RPMI7951 (cell line): ENCODE measurements at places on chromosomes 1 and 21. TPM values are rescaled to one million over a fixed set of nuclear protein-coding genes. Genes with fewer than 3 reads are reported as not detected.

KCNK2 gene
- 8.0 and 8.7 TPM in 2 replicates for total RNA-seq

CHIA gene
- total RNA-seq = not detected in 2 replicates

FALEC gene
- not detected in 2 replicates for total RNA-seq

AGMAT gene
- total RNA-seq = 1.2 and 1.6 TPM in 2 replicates

FMO4 gene
- total RNA-seq = 3.1 and 10.8 TPM in 2 replicates

HUNK gene
- total RNA-seq = 0.20 and 0.48 TPM in 2 replicates

CD53 gene
- total RNA-seq = 0.29 TPM in 1 of 2 replicates, not detected in the other

PCAT6 gene
- total RNA-seq = 0.72 TPM in 1 of 2 replicates, not detected in the other

CYP4A11 gene
- total RNA-seq = not detected in 2 replicates

NBPF6 gene
- total RNA-seq = 2.5 TPM in 2 replicates

FAM72D gene
- 4.7 and 7.3 TPM in 2 replicates for total RNA-seq

GJB3 gene
- total RNA-seq = not detected in 2 replicates

LRRC39 gene
- 0.60 and 1.1 TPM in 2 replicates for total RNA-seq

S100A12 gene
- total RNA-seq = not detected in 2 replicates

C1orf87 gene
- not detected in 2 replicates for total RNA-seq

PYHIN1 gene
- total RNA-seq = not detected in 2 replicates

TNFRSF8 gene
- total RNA-seq = not detected in 2 replicates

KRTAP13-2 gene
- total RNA-seq = not detected in 2 replicates

GBP2 gene
- total RNA-seq = 28.6 and 37.1 TPM in 2 replicates

CFAP57 gene
- 0.10 and 0.48 TPM in 2 replicates for total RNA-seq

CLIC6 gene
- total RNA-seq = not detected in 2 replicates

CELF3 gene
- not detected in 2 replicates for total RNA-seq

C1QB gene
- not detected in 2 replicates for total RNA-seq

GNG4 gene
- total RNA-seq = 2.0 and 2.4 TPM in 2 replicates

EFCAB7 gene
- total RNA-seq = 13.4 and 16.1 TPM in 2 replicates

BRINP3 gene
- not detected in 2 replicates for total RNA-seq

ARHGEF19 gene
- total RNA-seq = 8.3 and 10.7 TPM in 2 replicates

RGS4 gene
- 18.3 and 24.1 TPM in 2 replicates for total RNA-seq

SMCP gene
- not detected in 2 replicates for total RNA-seq

FMOD gene
- not detected in 2 replicates for total RNA-seq

TCEA3 gene
- total RNA-seq = 1.7 and 2.3 TPM in 2 replicates

AMY2A gene
- total RNA-seq = not detected in 2 replicates

CGN gene
- under 0.01 and 0.10 TPM in 2 replicates for total RNA-seq

GJA5 gene
- total RNA-seq = 0.12 TPM in 1 of 2 replicates, not detected in the other

MSH4 gene
- 0.10 TPM in 1 of 2 replicates, not detected in the other for total RNA-seq

DEDD gene
- total RNA-seq = 20.1 and 23.1 TPM in 2 replicates

SIM2 gene
- total RNA-seq = 1.2 and 1.5 TPM in 2 replicates

MAP10 gene
- 4.9 and 7.3 TPM in 2 replicates for total RNA-seq

GSTM4 gene
- 30.6 and 34.5 TPM in 2 replicates for total RNA-seq

RAP1GAP gene
- 0.59 and 0.96 TPM in 2 replicates for total RNA-seq

GNAT2 gene
- 0.29 TPM in 1 of 2 replicates, not detected in the other for total RNA-seq

LGALS8 gene
- total RNA-seq = 47.6 and 48.0 TPM in 2 replicates

RBBP4 gene
- total RNA-seq = 83.0 and 90.5 TPM in 2 replicates

FABP3 gene
- total RNA-seq = 6.6 and 11.8 TPM in 2 replicates
